Tongue (tissue), 3 donors: ENCODE measurements at places on chromosomes 7 and 10. TPM values are rescaled to one million over a fixed set of nuclear protein-coding genes. Genes with fewer than 3 reads are reported as not detected.

DNA sequence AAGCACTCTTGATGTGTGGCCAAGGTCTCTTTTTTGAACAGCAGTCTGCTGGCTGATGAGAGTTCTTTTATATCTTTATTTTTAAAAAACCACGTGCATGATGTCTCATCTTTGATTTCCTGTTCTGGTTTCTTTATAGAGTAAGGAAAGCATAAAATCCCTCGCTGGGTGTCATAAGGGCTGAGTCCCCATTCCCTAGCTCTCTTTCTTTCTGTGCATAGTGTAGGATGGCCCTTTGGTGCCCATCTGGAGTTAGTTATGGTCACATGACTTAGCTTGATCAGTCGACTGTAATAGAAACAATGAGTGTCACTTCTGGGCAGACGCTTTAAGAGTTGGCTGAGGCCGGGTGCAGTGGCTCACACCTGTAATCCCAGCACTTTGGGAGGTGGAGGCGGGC lies 38.5 kb downstream of the GHRHR start:
- DNase-seq: no peak

DNA sequence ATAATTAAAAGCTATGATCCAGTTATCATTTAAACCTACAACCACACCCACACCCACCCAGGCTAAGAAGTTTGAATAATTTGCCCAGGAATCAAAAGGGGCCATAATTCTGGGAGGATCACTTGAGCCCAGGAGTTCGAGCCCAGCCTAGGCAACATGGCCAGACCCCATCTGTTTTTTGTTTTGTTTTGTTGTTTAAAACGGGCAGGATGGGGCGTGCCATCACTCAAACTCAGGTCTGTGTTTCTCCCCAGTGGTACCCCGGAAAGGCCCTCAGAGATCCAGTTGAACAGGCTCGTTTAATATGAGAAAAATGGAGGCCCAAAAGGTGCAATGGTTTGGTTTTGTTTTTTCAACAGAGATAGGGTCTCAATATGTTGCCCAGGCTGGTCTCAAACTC lies 23.3 kb downstream of the HSPB1 start:
- no peak for DNase-seq

GRCh38 chr10:7445474-7446185 lies 34.8 kb upstream of the SFMBT2 start:
- DNase-seq: no peak

DNA sequence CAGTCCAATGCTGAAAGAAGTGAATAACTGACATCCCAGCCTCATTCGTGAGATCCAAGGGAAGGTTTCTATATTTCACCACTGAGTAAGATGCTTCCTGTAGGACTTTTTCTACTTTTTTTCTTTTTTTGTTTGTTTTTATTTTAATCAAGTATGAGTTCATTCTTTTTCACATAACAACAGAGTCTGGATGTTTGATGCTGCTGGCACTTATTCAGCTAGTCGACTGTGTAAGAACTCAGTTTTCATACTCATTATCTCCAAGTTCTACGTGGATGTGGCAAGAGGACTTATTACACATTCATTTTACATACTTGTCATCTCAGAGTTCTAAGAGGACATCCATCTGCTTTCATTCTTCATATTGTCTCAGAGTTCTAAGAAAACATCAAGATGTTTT lies 86.9 kb downstream of the CPXM2 start:
- no peak for DNase-seq

DNA sequence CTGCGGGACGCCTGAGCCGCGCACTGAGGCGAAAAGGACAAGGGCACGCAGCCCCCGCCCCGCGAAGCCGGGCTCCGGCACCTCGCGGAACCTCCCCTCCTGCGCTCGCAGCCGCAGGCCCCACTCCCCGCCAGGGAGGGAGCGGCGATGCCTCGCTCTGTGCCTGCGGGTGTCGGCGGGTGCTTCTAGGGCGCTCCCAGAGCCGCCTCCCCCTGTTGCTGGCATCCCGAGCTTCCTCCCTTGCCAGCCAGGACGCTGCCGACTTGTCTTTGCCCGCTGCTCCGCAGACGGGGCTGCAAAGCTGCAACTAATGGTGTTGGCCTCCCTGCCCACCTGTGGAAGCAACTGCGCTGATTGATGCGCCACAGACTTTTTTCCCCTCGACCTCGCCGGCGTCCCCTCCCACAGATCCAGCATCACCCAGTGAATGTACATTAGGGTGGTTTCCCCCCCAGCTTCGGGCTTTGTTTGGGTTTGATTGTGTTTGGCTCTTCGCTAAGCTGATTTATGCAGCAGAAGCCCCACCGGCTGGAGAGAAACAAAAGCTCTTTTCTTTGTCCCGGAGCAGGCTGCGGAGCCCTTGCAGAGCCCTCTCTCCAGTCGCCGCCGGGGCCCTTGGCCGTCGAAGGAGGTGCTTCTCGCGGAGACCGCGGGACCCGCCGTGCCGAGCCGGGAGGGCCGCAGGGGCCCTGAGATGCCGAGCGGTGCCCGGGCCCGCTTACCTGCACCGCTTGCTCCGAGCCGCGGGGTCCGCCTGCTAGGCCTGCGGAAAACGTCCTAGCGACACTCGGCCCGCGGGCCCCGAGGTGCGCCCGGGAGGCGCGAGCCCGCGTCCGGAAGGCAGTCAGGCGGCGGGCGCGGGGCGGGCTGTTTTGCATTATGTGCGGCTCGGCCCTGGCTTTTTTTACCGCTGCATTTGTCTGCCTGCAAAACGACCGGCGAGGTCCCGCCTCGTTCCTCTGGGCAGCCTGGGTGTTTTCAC lies 519 bp downstream of the ITGB8 start:
- peak; percentile 68 for DNase-seq

GRCh38 chr10:21076381-21076780 lies 179.3 kb upstream of the NEBL start:
- DNase-seq: no peak

DNA sequence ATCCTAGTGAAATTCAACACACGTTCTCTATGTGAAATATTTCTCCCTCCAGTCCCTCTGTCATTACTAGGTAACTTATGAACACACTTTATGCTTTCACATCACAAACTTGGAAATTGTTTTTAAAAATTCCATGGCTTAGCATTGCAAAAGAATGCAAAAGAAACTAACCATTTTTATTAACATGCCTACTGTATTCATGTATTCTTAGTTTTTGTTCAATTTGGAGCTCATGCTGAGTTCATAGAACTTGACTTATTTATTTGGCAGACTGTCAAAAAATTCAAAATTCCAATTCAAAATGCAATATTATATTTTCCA lies 155.0 kb upstream of the SEMA3C start:
- DNase-seq: no peak

DNA sequence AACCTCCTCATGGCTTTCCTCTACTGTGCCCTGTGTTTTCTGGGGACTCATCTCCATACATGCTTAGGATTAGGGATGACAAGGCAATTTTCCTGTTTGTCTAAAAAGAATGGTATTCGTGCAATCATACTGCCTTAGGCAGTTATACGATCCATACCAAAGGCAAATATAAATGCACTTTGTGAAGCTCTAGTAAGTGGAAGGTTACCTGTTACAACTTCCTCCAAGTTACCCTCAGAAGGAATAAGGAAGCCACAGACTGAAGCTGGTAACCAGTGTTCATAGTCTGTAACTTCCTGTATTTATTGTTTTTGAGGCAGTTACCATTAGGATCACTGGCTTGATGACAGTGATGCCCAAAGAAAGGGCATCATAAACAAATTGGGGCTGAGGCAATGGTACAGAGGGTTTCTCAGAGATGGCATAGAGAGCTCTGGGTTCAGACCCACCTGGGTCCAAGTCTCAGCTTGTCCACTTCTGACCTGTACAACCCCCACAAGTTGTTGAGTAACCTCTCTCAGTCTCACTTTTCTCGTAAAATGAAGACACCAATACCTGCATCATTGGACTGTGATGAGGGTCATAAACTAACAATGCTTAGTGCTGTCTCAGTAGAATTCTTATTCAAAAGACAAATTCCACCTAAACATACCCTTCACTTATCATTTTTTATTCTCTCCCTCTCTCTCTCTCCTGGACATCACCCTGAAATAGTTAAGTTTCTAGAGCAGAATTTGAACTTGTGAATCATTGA lies 138.2 kb downstream of the ELMO1 start:
- no peak for DNase-seq

- no peak for DNase-seq
These were observed 32.1 kb upstream of the PAX2 start for GRCh38 chr10:100713049-100713858.

GRCh38 chr7:118974836-118975235 lies 750.3 kb downstream of the ANKRD7 start:
- no peak for DNase-seq

- no peak for DNase-seq
These were observed 307.7 kb downstream of the ADRA2A start for GRCh38 chr10:111384556-111384955.

GRCh38 chr10:72270607-72271281 lies 3.0 kb upstream of the DDIT4 start:
- DNase-seq: no peak

DNA sequence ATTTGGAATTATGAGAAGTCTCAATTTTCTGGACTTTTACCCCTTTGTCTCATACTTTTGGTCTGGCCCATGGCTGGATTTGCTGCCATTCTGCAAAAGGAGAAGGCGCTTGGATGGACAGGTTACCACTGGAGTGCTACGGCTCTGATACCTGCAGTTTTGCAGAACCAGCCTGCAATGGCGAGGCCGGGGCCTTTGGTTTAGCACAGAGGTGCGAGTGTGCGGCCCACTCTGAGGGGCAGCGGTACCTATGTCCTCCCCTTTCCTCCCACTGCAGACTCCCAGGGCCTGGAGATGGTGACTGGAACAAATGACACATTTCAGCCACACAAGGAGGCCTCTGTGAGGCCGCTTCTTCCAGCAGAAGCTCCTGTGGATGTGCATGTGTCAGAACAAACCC lies 11.9 kb downstream of the ZNF777 start:
- no peak for DNase-seq

- DNase-seq: no peak
These were observed 17.6 kb downstream of the CCDC71L start for GRCh38 chr7:106643216-106644000.

GRCh38 chr7:152351168-152351567 lies 84.6 kb downstream of the KMT2C start:
- DNase-seq: no peak

DNA sequence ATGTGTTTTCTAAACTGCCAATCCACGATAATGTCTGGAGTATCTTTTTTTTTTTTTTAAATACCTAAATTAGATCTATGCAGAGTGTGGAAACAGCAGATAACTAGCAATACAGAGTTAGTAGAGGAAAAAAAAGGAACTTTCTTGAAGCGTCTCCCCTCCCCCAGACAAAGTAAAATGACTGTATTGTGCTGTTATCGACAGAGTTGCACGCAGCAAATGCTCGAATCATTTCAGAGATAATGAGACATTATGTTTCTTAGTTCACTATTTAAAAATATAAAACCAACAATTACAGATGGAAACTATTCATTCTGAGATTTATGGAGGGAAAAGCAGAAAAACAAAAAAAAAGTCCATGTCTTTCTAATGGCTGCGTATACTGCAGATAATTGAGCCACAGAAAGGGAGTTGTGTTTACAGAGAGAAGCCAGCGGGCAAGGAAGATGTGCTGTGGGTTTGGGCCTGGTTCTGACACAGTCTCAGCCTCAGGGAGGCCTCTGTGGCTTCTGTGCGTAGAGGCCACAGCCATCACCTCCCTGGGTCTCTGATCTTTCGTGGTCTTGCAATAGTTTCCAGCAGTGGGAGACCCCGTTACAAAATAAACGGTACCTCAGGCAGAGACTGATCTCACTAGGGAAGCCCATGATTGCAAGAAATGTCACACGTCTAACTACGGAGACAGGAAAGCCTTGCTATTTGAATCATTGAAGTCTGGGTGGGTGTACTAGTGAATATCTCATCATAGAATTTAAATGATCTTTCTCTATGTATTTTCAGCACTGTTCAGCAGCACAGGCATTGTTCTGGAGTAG lies 19.1 kb upstream of the KLF6 start:
- DNase-seq: peak; percentile 23

DNA sequence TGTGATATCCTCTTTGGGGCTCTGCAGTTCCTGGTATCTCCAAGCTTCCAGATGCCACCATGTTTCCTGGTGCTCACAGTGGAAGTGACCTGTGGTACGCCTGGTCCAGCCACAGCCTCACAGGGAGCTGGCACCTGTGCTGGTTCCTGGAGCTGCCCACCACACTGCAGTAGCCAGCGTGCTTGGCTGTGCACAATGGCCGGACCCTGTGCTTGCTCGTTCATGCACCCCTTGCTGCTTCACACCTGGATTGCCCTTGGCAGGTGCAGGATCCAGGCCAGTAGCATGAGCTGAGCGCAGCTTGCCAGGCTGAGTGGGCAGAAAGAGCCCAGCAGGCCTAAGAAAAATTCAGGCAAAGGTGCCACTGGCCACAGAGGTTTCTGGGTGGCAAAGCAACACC lies 11.4 kb upstream of the ECHDC3 start:
- DNase-seq: no peak

DNA sequence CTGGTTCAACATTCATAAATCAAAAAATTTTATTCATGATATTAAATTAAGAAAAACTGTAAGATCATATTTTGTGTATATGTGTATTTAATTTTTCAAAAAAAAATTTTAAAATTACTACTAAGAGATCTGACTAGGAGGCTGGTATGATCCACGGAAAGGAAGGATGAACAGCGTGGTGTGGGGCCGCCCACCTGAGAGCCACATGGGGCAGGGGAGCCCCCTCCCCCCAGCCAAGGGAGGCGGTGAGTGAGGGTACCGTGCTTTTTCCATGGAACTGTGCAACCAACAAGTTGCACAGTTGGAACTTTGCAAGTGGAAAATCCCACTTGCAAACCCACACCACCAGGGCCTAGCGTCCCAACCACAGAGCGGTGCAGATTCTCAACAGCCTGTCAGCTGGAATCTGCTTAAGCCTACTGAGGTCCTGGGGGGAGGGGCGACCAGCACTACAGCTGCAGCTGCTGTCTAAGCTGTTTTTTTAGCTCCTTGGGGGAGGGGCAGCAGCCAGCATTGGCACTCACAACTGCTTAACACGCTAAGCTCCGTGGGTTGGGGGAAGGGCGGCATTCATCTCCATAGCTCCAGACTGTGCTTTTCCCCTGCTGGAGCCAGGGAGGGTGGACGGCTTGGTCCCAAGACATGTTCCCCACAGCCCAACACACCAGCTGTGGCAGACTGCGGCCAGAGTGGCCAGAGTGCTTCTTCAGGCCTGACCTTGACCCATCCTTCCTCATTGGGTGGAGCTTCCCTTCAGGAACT lies 94.2 kb upstream of the IGFBP3 start:
- peak; percentile 96 for DNase-seq

DNA sequence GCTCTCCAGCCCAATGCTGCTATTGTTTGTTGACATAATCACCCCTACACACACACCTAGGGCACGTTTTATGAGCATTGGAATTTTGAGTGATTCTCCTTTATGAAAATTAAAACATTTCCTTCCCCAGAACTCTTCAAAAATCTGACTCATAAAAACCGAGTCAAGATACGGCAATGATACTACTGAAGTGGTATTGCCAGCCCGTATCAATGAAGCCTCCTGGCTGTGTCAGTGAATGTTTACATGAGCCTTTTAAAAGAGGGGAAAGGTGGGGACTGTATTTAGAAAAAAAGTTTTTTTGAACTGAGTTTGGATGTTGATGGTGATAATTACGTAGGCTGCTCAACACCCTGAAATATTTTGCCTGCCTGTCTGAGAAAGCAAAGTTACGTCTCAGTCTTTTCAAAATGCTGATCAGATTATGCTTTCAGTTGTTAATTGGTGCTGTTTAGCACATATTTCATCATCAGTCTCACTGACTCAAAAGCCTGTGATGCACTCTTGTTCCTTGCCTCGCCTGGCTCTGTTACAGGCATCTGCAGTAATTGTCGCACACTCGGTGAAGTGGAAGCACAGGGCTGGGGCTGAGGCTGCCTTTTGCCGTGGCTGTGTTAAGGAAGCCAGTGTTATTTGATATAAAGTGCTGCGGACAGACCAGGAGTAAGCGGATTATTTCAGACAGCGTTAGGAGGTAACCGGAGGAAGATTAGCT lies 157.4 kb upstream of the TCF7L2 start:
- DNase-seq: peak; percentile 74

The DKK1 gene
- 0.51 TPM for total RNA-seq

The LIPK gene
- total RNA-seq: 1.1 TPM

The BMPER gene
- 30.2 TPM for total RNA-seq
